Left renal cortex interstitium (tissue), 4 donors: ENCODE measurements at places on chromosomes 4 and X.

- DNase-seq, result no peak
Observed at GRCh38 chrX:334971-335757, 16.6 kb upstream of the GTPBP6 start.

GRCh38 chr4:77500801-77501200 lies 104.8 kb upstream of the CXCL13 start:
- no peak for DNase-seq

DNA sequence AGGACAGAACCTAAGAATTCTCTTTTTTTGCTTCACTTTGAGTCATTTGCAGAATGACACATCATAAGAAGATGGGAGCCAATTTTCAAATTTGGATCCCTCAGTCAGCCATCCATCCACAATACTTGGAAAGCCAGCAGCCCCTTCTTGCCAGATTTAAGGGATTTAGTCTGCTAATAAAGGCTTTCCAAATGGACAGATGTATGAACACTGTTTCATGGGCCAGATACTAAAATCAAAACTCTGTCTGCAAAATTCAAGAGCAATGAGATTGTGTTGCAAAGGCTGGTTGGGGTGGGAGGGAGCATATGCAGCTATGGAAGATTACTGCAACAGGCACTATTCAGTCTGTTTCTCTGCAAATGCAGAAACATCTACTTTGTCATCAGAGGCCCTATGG lies 37.7 kb upstream of the KCNIP4 start:
- no peak for DNase-seq

DNA sequence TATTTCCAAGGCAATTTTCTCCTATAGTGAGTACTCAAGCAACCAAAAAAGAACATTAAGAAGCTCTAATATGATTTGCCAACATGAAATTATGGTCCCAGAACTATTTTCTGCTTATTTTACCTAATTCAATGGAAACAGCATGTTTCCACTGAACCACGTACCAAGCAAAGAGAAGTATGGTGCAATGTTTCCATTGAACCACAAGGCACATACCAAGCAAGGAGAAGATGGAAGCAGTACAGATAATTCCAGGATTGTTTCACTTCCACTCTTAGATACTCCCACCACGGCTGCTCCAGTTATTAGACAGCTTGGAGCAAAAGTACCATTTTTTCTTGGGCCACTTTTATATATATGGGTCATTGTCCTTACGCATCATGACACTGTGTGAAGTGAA lies 164.9 kb downstream of the RNF150 start:
- no peak for DNase-seq

- DNase-seq, result no peak
Observed at GRCh38 chrX:37580080-37580479, 8.6 kb downstream of the LANCL3 start.

DNA sequence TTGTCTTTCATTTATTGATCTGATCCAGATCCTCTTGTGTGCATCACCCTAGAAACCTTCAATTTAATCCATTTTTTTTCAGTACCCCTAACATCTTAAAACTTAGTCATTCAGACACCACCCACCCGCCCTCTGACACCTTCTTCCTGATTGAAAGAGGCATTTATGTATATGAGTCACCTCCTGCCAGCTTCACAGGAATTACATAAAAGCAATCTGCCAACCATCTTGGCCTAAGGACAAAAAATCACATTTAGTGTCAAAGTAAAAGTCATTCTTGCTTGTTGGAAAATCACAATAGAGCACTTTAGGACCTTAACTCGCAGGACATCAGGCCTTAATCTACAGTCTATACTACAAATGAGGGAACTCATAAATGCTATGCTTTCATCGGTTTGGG lies 52.1 kb downstream of the NDST3 start:
- DNase-seq, result no peak

DNA sequence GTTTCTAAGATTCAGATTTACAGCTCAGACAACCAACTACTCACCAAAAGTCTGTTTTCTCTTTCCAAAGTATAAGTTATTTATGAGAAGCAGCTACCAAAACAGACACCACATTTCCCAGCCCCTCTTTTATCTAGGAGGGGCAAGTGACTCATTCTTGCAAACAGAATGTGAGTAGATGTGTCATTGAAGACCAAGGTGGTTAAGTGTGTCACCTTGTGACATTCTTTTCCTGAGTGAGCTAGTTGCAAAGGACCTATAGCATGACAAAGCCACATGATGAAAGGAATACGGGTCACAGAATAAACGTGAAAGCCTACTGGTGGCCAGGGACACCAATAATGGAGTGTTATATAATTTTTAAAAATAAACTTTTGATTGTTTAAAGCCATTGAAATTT lies 50.0 kb downstream of the SLC7A11 start:
- DNase-seq, result no peak

DNA sequence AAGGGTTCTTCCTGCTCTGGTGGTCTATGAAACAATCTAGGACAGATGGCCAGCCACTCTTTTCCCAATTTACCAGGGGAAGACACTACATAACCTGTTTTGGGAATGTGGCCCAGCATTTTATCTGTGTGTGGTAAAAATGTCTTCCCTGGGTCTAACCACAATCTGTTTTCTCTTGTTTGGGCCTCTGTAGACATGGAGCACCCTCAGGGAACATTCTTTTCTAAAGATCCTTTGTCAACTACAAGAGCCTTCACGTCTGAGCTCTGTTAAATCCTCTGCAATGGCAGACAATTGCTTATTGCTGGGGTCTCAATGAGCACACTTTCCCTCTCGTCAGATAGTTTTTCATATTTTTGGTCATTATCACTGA lies 35.5 kb downstream of the PLAC1 start:
- DNase-seq, result no peak

DNA sequence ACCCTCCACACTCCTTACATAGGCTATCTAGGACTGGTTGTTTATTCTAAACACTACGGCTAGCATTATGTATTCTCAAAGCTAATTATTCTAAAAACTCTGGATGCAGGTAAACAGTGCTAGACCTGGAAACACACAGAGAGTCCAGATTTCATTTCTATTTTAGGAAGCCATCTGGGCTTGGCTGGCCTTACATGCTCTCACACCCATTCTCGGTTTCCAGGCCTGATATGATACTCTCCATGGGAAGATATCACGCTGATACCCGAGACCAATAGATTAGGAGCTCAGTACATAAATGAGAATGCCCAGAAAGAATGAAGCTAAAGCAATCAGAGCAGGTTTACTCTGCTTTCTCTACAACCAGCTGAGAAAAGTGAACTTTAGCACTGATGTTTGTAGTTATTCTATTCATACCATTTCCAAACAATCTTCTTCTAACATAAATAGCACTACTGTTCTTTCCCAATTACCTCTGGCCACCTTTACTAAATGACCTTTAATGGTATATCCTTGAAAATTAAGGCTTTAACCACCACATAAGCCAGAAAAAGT lies 973.3 kb downstream of the PCDH18 start:
- no peak for DNase-seq

DNA sequence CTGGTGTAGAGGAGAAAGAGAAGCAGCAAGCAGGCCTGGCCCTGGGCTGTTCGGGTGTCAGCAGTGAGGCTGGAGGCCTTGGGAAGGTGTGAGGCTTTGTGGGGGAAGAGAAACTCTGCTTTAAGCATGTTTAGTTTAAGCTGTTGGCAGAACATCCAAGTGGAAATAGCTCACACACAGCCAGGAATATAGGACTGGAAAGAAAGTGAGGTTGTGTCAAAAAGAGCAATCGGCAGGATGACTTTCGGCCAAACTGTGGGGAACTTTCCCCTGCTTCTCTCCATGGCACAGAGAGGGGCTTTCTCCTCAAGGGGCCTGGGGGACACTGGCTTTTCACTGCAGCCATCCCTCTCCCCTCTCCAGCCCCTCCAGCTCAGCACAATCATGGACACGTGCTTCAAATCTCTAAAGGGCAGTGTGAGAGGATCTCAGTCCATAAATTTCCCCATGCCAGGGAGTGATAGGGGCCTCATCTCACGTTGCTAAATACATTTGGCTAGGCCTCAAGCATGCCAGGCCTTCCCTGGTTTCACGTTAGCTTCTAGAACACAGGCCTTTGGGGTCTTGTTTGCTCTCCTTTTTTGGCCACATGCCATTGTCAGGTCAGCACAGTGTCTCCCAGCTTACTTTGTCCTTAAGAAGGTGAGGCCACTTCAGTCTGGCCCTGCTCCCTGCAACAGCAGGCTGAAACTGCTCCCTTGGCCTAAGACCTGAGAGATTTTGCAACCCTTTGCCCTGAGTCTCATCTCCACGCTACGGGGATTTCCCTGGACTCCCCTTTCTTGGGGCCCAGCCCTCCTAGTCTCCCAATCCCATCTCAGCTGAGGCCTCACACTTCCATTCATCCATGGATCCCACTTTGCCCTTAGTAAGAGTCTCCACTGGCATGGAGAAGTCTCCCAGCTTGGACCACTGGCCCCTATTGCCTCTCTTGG lies 8.3 kb upstream of the CITED1 start:
- DNase-seq, result no peak
